ENCODE measurements at places on chromosomes 12 and 14.

- peak; percentile 8 for DNase-seq
Observed at GRCh38 chr14:72921396-72921795, 4.9 kb upstream of the DCAF4 start.

DNA sequence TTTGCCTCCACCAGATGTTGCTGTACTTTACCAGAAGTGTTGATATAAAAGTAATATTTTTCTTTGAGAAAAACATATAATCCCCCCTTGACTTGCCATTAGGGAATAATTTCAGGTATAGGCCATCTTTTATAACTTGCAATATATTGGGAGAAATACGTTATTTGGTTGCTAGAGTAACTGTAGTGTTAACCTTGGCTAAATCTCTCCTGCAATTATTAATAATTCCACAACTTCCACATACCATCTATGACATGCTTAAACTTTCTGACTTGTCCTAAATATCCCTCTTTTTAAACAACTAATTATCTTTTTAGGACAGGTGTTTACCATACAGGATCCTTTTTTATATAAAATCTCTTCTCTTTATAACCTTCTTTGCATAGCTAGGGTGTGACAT, 1048.2 kb downstream of the SLC16A7 start:
- DNase-seq, result no peak

- no peak for DNase-seq
Observed at GRCh38 chr14:94312481-94313246, 10.5 kb downstream of the SERPINA6 start.

GRCh38 chr12:85803923-85804322, 32.3 kb downstream of the RASSF9 start:
- no peak for DNase-seq

- no peak for DNase-seq
Observed at GRCh38 chr12:76332606-76333005, 15.6 kb downstream of the BBS10 start.

DNA sequence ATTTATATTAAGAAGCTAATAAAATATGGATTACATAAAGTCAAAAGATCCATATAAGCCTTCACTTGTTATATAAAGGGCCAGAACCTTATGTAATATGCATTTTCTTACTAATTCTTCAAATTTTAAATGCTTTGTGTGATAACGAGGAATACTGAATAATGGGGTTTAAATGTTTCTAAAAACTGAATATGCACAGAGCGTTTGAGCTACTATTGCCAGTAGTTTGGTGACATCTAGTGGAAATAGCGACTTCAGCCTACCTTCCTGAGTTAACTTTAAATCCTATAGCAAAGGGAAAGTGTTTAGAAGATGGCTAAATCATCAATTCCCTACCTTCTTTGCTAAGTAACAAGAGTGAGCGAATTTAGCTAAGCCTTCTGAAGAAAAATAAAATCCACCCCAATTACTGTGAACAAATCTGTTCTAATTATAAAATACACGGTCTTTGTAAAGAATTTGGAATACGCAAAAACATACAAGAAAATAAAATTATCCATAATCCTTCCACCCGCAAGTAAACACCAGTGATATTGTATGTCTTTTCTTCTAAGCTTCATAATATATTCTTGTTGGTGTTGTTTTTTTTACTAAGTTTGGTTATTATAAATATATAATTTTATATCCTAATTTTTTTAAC, 115.5 kb upstream of the G2E3 start:
- peak; percentile 41 for DNase-seq
